NCI-H1048 (cell line): ENCODE measurements at places on chromosomes 16 and 17.

DNA sequence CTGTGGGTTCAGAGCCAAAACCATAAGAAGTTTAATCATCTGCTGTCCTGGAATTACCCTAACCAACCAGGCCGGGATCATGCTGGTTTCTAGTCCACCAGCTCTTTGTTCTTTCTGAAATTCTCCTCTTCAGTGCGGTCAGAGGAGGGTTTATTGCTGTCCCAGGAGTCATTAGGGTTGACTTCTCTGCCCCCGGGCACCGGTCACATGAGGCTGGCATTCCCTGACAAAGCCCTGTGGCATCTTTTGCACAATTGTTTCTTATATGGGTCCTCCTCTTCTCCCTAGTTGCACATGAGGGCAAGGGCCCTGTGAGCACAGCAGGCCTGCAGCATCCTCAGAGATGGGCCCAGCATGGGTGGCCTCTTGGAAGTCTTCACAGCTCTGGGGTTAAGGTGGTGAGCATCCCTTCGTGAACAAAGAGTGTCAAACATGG lies 243.9 kb downstream of the IRF8 start:
- DNase-seq: no peak

- DNase-seq: no peak
Measured at GRCh38 chr17:75041656-75042280, 5.0 kb downstream of the ATP5PD start.

- no peak for DNase-seq
Measured at GRCh38 chr17:48578616-48579470, 693 bp upstream of the HOXB4 start.

DNA sequence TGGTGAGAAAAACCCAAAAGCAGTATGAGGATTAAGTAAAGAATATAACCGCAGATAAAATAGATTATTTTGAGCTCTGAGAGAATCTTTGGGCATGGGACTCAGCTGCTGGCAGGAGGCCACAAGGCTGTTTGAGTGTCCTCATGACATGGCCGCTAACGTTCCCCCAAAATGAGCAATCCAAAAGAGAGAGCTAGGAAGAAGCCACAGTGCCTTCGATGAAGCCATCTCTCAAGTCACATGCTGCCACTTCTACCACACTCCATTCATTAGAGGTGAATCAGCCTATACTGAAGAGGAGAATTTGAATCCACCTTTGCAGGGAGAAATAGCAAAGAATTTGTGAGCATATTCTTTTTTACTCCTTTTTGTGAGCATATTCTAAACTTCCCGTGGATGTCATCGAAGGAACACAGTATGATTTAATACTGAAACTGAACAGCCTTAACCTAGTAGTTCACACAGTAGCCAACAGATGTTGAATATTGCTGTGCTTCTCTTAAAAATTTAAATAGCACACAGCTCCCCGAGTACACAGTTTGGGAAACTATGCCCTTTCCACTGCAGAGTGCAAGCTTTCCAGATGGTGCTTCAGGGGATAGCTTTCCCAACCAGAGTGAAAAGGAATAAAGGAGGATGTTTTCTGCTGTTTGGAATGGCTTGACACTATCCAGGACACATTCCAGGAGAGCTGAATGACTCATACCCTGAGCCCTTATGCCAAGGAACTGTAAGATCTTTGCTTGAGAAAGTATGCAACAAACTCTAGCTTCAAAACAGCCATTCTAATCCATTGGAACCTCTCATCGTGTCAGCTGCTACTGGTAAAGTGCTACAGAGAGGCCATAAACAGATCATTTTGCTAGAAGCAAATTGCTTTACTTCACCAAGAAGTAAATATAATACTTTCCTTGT lies 33.9 kb downstream of the ANKFY1 start:
- no peak for DNase-seq

GRCh38 chr16:26348095-26348494 lies 656.3 kb downstream of the HS3ST4 start:
- DNase-seq: no peak

DNA sequence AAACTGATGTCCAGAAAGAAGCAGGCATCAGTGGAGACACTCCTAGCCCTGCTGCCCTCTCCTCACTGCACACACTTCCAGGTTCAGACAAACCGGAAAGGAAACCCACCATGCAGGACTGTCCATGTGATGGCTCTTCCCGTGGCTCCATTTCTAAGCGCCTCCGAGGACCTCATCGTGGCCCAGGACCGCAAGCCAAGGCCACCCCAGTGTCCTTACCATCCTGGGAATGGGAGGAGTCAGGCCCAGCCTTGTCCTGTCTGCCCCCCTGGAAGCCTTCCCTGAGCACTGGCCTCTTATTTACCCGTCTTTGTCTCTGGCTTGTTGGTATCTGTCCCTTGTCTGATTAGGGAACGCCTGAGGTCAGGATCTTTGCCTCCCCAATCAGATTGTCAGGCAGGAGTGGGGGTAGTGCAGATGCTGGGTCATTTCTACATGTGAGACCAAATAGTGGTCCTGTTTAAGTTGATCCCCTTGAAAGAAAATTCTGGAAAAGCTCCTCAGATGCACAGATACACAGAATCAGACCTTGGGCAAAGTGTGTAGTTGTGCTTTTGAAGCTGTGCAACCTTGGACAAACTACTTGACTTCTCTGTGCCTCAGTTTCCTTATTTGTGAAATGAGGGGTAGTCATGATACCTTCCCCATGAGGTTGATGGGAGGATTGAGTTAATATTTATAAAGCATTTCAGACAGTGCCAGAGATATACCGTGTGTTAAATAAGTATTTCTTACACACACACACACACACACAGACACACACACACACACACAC lies 744 bp downstream of the TAC4 start:
- no peak for DNase-seq

- DNase-seq: no peak
Measured at GRCh38 chr16:11833951-11834695, 17.2 kb downstream of the RSL1D1 start.
